ENCODE measurements at places on chromosomes 2 and 18.

DNA sequence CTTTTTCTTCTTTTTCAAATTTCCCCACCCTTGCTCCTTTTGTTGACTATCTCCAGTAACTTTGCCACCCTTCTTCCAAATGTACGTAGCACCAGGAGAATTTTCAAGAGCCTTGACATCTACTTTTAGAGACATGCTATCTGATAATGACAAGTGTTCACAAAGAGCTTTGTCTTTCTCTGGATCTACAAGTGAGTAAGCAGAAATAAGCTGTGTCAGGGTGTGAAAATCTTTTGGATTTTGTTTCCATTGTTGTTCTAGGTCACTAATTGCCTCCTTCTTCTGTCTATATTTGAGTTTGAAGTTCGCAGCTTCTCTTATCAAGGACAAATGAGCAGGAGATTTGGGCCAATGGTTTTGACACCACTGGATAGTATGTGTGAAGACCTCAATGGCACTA lies 8.4 kb upstream of the C18orf32 start:
- DNase-seq: no peak

DNA sequence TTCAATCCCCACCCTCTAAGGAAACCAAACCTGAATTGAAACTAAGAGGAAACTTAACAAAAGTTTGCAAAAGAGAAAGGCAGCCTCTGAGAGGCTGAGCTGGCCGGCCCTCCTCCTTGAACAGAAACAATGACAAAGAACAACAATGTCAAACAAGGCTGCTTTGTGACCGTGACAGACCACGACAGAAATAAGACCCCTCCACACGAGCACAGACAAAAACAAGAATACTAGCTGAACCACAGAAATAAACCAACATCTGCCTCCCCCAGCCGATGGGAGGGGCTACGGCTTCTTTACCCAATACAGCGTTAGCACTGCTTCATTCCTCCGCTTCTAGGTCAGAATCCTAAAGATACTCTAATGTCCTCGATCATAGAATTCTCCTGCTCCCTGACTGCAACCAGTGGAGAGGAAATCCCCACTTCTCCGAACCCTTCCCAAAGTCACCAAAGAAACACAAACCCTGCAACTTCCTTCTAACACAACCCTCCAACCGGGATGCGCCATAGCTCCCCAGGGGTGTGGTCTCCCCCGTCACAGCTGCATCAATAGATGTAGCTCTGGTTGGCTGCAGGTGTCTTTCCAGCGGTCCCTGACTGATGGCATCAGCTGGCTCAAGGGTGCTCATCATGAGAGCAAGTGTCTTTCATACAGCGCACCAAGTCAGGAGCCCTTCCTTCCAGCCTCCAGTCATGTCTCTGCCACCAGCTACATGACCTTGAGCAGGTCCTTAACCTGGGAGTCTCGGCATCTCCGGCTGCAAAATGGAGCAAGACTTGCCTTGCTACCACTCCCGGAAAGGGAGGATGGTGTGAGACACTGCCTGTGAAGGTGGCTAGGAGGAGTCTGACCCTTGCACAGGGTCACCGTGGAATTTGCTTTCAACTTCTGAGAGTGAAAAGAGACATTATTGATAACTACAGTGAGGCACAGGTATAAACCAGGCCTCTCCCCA lies 198.6 kb downstream of the HAUS1 start:
- no peak for DNase-seq

DNA sequence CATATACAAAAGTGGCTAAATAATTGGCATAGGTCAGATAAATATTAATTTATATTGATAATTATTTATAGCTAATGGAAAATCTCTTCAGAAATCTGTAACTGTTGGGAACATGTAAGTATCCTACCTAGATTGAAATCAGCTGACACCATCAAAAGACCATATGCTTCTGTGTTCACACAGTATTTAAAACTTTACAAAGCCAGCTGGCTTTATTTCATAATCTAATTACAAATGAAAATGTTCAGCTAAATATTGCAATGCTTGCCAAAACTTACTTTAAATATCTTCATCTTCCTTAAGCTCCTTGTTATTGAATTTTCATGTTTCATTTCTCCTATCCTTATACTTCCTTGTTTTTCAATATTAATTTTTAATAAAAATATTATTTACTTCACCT lies 190.9 kb upstream of the DOK6 start:
- no peak for DNase-seq

DNA sequence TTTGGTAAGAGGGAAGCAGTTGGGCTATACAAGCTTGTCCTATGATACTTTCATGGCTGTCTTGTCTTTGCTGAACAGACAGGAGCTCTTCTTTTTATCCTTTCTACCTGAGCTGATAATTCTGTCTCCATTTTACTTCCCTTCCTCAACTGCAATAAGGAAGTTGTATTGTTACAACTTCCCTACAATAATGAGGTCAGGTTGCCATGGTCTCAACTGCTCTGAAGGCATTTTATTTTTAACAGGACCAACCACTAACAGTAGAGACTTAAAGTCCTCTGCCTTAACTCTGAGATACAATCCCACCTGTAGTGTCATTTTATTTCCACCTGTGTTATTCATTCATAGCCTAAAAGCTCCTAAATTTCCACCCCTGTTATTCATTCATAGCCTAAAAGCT lies 118.6 kb upstream of the PGAP1 start:
- no peak for DNase-seq

DNA sequence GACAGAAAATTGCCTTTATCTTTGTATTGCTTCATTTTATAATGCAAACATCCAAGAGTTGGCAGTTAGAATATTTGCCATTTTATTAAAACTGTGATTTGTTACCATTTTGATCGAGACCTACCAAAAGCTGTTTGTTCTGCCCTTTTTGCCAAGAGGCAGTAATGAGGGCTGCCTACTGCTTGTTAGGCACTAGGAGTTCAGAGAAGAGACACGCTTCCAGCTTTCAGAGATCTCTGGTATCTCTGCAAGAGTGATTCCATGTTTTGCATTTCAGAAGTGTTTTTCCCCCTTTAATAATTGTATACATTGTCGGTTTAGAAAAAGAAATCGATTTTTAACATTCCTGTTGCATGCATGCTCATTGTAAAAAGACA lies 628 bp downstream of the MRPL30 start:
- peak; percentile 17 for DNase-seq

All from SK-N-DZ (cell line).